Stimulated activated CD4-positive, alpha-beta T cell treated with anti-CD3 and anti-CD28 coated beads, Interleukin-2, amount 100 ng/mL, for 48 hours (primary cell): ENCODE measurements at places on chromosomes 7 and 10.

GRCh38 chr7:82312646-82313045 lies 130.9 kb downstream of the CACNA2D1 start:
- DNase-seq = no peak

- DNase-seq = no peak
Measured at GRCh38 chr7:100949933-100950443, 654 bp downstream of the MUC3A start.

DNA sequence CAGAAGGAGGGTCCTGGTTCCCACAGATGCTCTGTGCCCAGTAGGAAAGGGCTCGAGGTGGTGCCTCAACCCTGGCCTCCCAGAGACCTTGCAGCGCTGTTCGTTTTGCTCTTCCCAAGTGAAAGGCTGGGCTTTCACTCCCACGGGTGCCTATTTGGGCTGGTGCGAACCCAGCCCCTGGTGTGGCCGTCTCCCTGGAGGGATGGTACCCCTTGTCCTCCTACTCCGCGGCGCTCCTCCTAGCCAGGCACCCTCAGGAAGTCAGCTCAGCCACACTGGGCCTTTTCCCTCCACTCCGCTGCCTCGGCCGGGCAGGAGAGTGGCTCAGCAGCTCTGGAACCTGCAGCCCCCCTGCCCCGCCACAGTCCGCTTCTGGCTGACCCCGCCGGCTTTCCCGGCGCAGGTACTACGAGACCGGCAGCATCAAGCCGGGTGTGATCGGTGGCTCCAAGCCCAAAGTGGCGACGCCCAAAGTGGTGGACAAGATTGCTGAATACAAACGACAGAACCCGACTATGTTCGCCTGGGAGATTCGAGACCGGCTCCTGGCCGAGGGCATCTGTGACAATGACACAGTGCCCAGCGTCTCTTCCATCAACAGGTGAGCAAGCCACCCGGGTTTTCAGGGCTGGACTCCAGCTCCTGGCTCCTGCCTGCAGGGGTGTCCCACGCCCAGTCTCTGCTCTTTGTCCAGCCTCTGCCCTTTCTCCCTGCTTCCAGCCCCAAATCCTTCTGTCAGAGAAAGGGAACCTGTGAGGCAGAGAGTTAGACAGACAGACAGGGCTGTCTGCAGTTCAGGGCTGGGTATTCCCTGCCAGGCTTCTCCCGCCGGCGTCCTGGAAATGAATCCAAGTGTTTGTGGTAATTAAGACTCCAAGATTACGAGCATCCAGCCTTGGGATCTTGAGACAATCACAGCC lies 5.2 kb downstream of the PAX2 start:
- DNase-seq = no peak

- no peak for DNase-seq
Measured at GRCh38 chr7:9939176-9939575, 1034.5 kb upstream of the PHF14 start.

GRCh38 chr7:93817526-93817925 lies 73.0 kb downstream of the TFPI2 start:
- DNase-seq = no peak

GRCh38 chr10:114611617-114612016 lies 46.5 kb downstream of the ABLIM1 start:
- DNase-seq = no peak

DNA sequence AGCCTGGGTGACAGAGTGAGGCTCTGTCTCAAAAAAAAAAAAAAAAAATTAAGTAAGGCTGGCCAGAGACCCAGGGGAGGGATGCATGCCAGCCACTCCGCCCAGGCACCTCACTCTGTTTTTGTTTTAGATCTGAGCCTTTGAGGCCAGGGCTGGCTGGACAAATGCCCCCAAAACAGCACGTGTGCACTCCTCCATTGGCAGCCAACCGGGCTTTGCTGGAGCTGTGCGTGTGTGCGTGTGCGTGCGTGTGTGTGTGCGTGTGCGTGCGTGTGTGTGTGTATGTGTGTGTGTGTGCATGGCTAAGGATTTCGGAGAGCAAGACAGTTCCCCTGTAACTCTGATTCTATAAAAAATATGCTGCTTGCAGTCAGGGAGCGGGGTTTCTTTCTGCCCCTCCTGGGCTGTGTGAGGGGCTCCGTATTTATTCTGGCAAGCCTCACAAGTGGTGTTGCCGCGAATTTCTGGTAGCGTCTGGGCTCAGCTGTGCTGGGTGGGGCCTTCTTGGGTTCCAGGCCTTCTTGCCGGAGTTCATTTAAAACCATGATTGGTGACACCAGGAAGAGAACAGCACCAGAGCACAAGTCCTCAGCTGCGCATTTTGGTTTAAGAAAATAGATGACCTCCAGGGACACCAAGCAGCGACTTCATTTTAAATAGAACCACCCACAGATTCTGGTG lies 28.1 kb upstream of the UNCX start:
- DNase-seq = no peak

DNA sequence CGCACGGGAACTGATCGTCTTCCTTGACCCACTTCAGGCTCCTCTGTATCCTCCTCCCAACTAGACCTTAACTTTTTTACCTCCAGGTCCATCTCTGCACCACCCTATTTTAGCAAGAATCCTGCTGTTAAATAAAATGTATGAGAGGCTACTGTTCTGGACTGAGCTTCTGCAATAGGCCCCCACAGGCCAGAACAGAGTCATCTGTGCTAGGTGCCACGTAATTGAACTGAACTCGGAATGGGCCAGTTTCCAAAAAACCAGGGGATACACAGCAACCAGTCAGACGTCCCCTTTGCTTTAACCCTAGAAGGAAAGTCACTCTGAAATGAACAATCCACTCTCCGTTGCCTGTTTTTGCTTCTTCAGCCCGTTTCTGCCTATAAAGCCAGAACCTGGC lies 71.3 kb downstream of the CHST15 start:
- DNase-seq = no peak

- DNase-seq = no peak
Measured at GRCh38 chr7:99070361-99070760, 73.5 kb downstream of the SMURF1 start.

- no peak for DNase-seq
Measured at GRCh38 chr7:139994356-139994755, 68.4 kb downstream of the PARP12 start.

- DNase-seq = peak; percentile 44
Measured at GRCh38 chr7:101058355-101058754, 26.9 kb upstream of the TRIM56 start.

- DNase-seq = no peak
Measured at GRCh38 chr10:91528080-91528479, 104.8 kb downstream of the PPP1R3C start.

- no peak for DNase-seq
Measured at GRCh38 chr7:16933296-16934279, 51.8 kb upstream of the AGR3 start.

- no peak for DNase-seq
Measured at GRCh38 chr10:132410056-132410778, 13.2 kb downstream of the PWWP2B start.

GRCh38 chr10:67696029-67696428 lies at the start of gene CTNNA3:
Gene CTNNA3 (minus strand): TSS chr10:67696195.
- no peak for DNase-seq

- DNase-seq = peak; percentile 81
Measured at GRCh38 chr7:601595-602340, 82.1 kb upstream of the PDGFA start.

- no peak for DNase-seq
Measured at GRCh38 chr7:55518836-55519235, 53.5 kb downstream of the VOPP1 start.

DNA sequence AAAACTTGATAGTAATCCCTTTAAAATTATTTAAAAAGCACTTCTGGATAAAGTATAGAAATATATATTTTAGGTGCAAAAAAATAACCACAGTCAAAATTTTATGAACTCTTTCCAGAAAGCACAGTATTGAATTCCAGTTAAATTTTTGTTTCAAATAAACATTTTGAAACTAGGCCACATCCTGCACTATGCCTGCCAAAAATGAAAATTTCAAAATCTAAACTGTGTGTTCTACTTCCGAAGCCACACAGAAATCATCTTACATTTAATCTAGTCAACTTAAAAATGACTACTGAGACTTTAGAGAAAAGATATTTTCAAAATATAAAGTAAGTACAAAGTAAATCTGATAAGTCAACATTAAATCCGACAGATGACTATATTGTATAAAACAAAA lies 50.0 kb downstream of the MAGI2 start:
- no peak for DNase-seq

- no peak for DNase-seq
Measured at GRCh38 chr7:144468990-144469732, 65.7 kb upstream of the NOBOX start.

DNA sequence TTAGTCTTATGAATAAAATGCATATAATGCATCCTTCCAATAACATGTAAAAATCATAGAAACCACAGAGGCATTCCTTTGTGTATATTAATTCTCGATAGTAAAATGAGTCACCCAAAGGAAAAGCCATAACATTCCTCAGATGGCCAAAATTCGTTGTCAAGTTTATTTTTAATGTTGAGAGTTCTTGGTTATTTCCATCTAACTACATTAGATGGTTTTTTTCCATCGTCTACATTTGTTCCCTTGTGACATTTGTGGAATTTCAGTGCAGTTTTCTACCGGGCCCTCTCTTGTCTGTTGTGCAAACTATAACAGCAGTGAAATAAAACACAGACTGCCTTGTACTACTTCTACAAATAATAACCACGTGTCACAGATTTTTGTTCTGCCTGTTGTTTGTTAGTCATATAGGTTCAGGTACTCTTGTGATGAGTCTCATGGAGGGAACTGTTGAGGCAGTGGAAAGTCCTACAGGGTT lies 54.7 kb upstream of the CCAR1 start:
- no peak for DNase-seq

DNA sequence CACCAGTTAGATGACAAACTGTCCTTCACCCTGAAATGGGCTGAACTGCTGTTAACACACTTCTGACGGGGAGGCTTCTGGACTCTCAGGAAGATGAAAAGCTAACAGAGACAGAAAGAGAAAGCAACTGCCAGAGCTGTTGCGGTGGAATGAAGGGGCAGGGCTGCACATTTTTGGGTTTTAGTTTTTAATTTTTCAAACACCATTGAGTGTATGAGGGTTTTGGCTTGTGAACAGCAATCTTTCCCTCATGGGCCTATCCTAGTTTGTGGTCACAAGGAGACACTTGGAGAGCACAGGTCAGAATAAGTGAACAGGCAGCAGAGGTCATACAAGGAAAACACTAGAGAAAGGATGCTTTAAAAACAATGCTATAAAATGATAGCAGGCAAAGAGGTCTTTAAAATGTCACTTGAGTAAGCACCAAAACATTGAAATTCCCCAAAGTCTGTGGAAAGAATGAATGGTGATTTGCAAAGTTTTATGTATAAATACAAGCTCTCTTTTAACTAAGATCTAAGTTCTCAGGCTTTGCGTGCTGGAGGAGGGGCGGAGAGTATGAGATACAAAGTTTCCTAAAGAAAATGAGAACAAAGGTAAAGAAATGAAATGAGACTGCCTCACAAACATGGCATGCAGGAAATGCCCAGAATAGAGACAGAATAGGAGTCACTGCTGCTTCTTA lies 101.4 kb upstream of the GLI3 start:
- no peak for DNase-seq

DNA sequence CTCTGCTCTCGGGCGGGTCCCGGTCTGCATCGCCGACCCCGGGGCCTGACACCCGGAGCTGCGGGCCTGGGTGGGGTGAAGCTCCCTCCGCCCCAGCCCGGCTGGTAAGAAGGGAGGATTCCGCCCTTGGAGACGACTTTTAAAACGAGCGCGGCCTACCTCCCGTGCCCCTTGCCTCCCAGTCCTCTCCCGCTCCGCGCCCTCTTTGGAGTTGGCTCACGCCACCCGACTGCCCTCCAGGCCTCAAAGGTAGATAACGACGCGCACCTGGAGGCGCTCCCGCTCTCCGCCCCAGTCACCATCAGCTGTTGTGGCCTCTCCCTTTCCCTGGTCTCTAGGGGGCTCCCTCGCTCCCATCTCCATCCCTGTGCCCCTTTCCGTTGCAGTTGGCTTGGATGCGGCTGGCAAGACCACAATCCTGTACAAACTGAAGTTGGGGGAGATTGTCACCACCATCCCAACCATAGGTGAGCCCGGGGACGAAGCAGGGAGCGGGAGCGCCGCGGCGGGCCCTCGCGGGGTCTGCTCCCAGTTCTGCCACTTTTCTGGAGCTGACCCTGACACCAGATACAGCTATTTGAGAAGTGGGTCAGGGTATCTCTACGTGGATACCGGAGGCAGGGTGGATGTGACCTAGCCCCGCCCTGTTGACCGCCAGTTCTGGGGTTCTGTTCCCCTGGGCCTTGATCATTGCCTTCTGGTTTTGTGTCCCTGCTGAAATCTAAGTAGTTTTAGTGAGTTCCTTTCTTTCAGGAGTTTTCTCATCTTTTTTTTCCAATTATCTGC lies 679 bp downstream of the ARF5 start:
- DNase-seq = peak; percentile 4

GRCh38 chr7:29607259-29607658 lies 43.6 kb downstream of the PRR15 start:
- DNase-seq = no peak

- no peak for DNase-seq
Measured at GRCh38 chr7:50149369-50149768, 56.3 kb upstream of the ZPBP start.

GRCh38 chr10:128393546-128393945 lies 267.3 kb upstream of the MKI67 start:
- DNase-seq = no peak

DNA sequence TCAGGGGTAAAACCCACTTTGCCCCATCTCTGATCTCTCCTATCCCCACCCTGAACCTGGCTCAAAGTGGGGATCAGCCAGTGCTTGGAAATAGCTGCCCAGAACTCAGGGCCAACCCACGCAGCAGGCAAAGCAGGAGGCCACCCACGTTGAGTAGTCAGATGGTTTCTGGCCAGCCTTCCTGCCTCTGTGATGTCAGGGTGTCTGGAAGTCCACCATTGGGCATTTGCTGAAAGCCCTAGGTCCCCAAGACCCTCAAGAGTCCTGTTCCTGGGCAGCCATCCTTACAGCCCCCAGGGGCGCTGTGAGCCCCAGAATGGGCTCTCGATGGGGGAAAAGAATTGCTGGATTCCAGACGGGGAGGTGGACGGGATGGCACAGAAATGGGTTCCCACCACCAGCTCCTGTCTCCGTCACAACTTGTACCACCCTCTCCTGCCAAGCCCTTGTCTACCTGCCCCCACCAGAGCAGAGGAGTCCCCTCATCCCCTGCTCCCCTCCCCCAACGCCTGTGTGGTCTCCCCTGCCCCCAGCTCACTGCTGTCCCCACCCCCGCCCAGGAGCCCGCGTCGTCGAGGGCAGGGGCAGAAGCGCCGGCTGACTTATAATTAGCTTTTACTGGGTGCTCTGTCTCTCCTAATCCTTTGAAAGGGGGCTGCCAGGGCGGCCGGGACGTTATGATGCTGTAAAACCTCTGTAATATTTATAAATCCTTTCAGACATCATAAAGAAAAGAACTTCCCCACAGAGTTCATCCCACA lies 3.9 kb downstream of the MYL10 start:
- DNase-seq = no peak
